ENCODE measurements at places on chromosomes 5 and 9.

DNA sequence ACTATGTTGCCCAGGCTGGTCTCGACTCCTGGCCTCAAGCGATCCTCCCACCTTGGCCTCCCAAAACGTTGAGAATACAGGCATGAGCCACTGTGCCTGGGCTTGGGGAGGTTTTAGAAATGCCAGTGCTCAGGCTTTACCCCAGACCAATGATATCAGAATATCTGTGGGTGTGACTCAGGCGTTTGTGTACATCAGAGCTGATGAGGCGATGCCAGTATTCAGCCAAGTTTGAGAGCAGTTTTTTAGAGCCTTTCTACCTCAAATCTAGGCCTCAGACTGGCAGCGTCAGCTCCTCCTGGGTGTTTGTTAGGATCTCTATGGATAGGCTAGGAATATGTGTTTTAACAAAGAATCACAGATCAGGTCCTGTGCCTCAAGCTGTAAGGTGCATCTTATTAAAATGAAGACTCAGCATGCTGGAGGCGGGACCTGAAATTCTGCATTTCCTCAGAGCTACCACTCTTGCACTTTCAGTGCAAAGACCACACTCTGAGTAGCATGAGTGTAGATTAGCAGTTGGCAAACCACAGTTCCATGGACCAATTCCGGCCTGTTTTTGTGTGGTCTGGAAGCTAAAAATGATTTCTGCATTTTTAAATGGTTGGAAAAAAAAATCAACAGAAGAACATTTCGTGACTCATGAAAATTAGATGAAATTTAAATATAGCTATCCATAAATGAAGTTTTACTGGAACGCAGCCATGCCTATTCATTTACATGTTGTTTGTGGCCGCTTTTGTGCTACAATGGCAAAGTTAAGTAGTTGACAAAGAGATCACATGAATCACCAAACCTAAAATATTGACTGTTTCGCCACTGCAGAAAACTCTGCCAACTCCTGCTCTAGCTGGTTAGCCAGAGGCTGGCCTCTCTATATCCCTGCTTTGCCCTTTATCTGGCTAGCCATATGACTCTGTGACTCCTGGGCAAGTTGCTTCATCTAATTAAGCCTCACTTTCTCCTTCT lies 92.2 kb downstream of the KLF4 start:
- DNase-seq: no peak

DNA sequence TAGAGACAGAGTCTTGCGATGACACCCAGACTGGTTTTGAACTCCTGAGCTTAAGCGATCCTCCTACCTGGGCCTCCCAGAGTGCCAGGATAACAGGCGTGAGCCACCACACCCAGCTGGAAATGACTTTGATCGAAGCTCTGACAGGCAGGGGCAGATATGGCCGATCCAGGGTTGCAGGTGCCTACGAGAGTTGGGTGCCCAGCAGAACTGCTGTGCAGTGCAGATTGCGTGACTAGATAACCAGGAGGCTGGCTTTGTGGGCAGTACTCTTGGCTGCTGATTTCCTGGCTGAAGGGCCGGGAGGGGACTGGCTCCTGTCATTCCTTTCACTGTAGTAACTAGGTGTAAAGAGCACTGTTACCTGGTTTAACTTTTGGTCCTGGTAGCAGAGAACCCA lies 11.8 kb downstream of the TBC1D13 start:
- no peak for DNase-seq

DNA sequence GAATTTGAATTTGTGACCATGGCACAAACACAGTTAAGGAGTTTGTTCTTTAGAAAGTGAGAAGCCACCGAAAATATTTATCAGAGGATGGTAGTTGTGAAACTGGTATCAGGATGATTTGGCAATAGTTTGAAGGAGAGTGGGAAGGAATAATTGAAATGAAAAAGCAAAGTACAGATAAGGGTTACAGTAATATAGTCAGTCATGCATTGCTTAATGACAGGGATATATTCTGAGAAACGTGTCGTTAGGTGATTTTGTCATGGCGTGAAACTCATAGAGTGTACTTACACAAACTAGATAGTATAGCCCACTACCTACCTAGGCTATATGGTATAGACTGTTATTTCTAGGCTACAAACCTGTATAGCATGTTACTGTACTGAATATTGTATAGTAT lies 84.2 kb downstream of the GPBP1 start:
- no peak for DNase-seq

DNA sequence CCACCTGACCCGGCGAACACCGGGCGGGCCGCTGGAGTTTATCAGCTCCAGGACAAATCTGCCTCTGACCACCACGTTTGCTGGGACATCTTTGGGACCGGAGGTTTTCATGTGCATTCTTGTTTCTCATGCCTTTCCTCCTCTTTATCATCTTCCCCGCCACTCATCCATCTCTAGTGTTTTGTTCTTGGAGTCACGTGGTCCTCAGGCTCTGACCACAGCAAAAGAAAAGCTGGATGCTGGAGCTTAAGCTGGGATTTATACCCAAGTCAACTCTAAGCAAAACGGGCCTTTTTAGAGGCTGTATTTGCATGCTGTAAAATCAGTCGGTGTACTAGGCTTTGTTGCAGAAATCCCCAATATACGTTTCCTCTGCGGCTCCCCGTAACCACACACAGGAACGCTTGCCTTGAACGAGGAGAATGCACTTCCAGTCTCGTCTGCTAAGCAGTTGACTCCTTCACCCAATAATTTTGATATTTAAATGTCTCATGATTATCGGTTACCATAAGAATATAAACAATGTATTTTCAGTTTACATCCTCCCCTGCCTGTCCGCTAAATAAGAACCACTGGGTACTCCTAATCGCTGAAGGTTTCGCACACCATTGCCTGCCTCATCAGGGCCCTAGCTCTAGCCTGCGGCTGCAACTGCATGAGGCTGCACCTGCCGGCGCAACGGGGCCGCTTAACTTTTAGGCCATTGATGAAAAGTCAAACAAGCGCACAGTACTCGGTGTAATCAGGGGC lies 560 bp upstream of the NDUFS6 start:
- peak; percentile 46 for DNase-seq

DNA sequence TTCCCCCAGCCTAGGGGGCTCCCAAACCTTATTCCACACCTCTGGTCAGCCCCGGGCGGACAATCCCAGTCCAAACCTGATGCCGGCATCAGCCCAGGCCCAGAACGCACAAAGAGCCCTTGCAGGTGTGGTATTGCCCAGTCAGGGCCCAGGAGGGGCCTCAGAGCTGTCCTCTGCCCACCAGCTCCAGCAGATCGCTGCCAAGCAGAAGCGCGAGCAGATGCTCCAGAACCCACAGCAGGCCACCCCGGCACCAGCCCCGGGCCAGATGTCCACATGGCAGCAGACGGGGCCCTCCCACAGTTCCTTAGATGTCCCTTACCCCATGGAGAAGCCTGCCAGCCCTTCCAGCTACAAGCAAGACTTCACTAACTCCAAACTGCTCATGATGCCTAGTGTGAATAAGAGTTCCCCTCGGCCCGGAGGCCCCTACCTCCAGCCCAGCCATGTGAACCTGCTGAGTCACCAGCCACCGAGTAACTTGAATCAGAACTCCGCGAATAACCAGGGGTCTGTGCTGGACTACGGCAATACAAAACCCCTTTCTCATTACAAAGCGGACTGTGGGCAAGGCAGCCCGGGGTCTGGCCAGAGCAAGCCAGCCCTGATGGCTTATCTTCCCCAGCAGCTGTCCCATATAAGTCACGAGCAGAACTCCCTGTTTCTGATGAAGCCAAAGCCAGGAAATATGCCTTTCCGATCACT lies 27.6 kb upstream of the LTC4S start:
- no peak for DNase-seq

DNA sequence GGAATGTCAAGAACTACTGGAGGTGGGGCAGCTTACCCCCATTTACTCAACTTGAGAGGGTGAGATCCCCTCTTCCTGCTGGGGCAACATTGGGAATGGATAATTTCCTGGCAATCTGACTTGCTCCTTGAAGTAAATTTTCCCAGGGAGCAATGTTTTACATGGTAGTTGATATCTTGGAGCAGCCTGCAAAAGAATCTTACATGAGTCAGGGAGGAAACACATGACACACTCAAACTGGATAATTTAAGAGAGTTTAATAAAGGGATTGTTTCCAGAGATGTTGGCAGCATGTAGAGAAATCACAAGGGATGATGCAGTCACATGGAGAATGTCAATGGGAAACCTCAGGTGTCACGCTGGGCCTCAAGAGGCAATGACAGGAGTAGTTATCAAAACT lies 212.5 kb downstream of the GAS1 start:
- DNase-seq: no peak

GRCh38 chr5:148687427-148687826 lies 33.1 kb upstream of the HTR4 start:
- peak; percentile 21 for DNase-seq

- DNase-seq: no peak
These were observed 1351.3 kb upstream of the NUDT12 start for GRCh38 chr5:104913841-104914281.

DNA sequence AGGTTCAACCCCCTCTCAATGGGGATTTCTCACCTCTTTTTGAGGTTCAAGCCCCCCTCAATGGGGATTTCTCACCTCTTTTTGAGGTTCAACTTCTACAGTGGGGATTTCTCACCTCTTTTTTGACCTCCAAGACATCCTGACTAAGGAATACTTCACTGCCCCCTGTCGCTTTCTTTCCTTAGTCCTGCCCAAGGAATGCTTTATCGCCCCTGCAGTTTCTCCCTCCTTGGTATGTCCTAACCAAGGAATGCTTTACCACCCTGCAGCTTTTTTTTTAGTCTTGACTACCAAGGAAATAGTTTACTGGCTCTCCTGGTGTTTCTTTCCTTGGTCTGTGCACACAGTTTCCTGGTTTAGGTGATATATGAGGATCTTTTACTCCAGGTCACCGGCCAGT lies 9.6 kb upstream of the IRGM start:
- no peak for DNase-seq

- no peak for DNase-seq
These were observed 146.7 kb downstream of the ROR2 start for GRCh38 chr9:91803151-91803940.

DNA sequence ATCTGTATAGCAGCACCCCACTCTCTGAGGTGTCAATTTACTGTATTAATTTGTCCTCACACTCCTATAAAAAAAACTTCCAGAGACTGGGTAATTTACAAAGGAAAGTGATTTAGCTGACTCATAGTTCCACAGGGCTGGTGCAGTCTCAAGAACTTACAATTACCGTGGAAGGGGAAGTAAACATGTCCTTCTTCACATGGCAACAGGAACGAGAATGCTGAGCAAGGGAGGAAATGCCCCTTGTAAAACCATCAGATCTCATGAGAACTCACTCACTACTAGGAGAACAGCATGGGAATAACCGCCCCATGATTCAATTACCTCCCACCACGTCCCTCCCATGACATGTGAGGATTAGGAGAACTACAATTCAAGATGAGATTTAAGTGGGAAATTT lies 602.6 kb downstream of the MTRR start:
- no peak for DNase-seq

GRCh38 chr9:33469891-33470290 lies 3.8 kb downstream of the NOL6 start:
- DNase-seq: no peak

GRCh38 chr9:124349267-124349666 lies 66.0 kb downstream of the PSMB7 start:
- DNase-seq: no peak

DNA sequence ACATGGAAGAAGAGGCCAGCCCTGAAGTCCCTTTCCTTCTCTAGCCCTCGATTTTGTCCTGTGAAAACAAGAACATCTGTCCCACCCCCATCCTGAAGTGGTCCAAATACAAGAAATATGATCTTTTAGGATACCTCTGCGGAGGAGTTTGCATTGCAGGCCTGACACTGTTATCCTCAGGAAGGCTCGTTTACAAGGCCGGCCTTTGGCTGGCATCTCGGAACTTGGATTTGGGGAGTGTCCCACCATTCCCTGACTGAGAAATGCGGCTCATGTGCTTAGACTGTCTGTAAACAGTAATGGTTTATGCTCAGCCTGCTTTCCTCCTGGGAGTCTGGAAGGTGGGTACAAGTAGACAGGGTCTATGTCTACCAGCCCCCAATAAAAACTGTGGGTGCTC lies 26.4 kb downstream of the WHRN start:
- no peak for DNase-seq

DNA sequence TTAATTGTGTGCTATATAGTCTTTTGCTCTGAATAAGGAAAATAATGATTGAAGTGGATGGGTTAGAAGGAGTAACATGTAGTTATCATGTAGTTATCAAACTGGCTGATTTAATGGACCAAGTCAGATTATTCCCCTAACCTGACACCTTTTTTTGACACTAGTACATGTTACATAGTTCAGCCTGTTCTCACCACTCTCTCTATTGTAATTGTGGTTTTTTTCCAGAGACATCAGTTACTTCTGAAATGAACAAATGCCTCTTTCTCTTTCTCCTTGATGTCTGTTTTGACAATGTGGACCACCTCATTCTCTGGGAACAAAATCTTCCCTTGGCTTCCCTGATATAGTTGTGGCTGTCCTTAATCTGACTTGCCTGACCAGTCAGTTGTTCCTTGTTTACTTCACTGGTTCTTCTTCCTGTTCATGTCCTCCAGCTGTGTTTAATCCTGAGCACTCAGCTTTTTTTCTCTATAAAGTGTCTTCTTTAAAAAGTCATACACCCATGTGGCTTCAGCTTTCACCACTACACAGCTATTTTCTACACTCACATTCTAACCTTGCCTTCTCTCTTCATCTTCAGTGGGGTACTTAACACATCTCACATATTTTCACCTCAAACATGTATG lies 243.4 kb downstream of the ARRDC3 start:
- DNase-seq: no peak

DNA sequence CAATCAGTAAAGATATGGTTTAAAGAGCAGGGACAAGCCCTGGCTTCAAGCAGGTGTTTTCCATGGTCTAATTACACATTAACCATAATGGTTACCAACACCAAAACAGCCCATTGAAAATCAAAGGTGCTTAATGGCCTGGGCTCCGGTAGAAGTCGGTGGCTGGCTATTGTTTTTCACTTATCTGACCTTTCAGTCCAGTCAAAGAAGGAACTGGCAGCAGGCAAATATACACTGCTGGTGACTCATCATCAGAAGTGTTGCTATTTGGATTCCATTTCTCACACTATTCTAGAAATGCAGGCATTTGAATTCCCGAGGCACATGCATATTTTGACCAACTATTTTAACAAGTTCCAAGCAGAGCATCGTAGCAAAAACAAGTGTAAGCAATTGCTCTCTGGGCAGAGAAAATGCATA lies 26.3 kb upstream of the GABRP start:
- no peak for DNase-seq

DNA sequence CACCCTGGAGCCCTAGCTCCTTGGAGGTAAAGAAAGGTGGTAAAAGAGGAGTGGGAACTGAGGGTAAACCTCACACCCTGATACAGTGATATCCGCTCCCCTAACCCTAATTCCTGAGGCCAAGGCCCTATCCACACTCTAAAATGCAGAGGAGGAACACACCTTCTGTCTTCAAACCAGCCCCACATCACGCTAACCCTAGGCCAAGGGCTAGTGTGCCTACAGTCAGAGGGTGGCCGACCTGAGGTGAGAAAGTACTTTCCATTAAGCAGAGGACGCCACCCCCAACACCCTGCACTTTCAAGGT lies 590 bp downstream of the HDAC3 start:
- DNase-seq: no peak

- no peak for DNase-seq
These were observed 71.0 kb downstream of the AMBP start for GRCh38 chr9:114006931-114007691.

GRCh38 chr5:39543335-39543734 lies 118.6 kb upstream of the DAB2 start:
- DNase-seq: no peak

GRCh38 chr5:176355400-176356178 lies 6.0 kb downstream of the KIAA1191 start:
- DNase-seq: no peak
